Stimulated activated CD4-positive, alpha-beta T cell treated with anti-CD3 and anti-CD28 coated beads, Interleukin-1b, Interleukin-23, amount 100 ng/mL, for 1 hour (primary cell): ENCODE measurements at places on chromosomes 7 and 10.

DNA sequence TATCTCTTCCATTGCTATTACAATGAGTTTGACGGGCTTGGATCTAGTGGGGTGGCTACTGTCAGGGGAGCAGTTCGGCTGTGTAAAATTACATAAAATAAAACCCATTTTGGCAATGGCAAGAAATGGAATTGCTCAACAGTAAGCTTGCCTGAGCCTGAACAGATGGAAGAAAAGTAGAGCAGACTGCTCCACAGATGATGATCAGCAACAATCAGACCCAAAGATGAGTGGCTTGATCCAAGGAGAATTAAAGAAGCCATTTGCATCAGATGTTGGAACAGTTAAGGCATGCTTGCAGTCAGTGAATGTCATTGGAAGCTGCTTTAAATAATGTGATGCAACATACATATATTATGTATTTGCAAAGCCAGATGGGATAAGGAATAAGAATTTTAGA, 256.6 kb upstream of the SMIM30 start:
- DNase-seq = no peak

DNA sequence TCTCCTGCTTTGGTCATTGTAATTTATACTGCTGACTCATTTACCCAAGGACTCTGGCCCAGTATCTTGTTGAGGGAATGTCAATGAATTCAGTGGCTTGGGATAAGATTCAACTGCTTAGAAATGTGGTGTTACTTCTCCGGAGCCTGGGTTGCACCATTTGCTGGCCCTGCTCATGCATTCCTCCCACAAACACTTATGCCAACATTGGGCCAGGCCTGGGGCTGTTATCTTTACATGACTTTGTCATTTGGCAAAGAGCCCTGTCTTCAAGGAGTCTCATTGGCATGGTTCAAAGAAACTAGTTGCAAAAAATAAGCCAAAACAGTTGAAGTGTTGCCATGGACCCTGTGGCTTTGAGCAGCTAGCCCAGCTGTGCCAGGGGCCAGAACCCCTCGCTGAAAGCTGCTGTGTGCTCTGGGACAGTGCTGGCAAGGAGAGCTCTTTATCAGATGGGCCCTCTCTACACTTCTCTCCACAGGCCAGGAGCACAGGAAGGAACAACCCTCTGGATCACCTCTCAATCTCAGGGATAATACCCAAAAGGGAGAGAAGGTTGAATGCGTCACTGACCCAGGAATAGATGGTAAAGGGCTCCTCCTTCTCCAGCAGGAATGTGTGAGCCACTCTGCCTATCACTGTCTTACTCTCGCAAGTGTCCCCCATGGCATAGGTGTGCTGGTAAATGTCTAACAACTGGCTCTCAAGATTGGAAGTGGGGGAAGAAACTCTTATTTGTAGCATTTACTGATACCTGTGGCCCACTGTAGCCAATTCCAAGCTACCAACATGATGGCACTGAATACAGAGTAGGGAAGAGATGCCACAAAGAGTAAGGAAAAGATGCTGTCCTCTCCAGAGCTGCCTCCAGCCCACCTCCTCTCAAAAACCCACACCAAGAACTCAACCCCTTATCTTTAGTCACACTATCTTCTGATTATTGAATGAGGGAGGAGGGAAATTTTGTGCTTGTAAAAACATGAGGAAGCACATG, 23.5 kb upstream of the PDE1C start:
- DNase-seq = no peak

DNA sequence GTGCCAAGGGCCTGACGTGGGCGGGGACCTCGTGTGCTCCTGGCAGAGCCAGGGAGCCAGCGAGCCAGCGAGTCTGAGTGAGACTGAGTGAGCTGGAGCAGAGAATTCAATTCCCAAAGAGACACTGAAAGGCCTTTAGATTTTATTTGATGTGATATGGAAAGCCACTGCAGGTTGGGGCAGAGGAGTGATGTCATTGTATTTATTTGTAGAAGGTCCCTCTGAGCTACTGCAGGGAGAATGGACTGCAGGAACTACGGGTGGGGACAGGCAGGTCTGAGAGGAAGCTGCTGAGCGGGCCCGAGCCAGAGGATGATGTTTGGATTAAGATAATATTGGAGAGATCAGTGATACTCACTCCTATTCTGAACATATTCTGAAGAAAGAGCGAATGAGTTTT, 445.8 kb upstream of the ANKRD30A start:
- no peak for DNase-seq

DNA sequence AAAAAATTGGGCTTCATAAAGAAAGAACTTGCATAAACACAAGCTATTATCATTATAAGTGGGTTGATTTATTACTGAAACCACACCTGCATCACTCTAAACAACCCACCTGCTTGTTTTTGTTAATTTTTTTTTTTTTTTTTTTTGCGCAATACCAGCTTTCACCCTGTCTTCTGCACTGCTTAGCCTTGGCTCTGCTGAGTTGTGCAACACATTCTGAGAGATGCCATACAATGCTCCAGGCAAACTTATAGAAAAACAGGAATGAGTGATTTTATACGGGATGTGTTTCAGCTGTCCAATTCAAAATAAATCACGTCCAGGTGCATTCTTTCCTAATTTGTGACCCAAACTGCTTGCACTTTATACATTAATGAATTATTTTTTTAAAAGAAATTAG, 923.6 kb downstream of the GATA3 start:
- no peak for DNase-seq

GRCh38 chr10:51073453-51074237, 642 bp upstream of the PRKG1 start:
- DNase-seq = no peak

GRCh38 chr7:42085531-42085930, 151.5 kb downstream of the GLI3 start:
- no peak for DNase-seq

GRCh38 chr7:155344270-155344617, 46.6 kb downstream of the INSIG1 start:
- DNase-seq = no peak

DNA sequence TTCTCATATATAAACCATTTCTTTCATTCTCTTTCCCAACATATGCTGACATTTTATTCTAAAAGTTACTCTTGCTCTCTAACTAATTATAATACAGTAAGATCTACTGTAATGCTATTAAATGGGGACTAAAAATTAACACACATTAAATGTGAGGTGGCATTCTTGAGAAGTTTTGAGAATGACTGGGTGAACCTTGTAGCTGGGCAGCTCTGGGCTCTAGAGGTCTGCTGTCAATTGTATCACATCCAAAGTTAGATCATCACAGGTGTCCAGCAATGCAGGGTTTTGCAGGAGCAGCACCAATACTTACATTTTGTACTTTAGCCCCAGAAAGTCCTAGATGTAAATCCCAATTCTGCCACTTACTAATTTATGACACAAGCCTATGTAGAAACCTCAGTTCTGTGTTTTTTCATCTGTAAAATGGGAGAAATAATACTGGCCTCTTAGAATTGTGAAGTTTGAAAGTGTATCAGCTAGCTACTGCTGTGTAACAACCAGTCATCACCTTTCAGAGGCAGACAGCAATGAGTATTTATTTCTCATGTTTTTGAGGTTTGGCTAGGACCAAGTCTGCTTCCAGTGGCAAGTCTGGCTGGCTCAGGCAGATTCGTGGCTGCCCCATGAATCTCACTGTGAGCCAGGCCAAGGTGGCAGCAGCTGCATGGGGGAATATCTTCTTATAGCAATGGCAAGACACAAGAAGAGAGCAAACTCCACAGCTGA, 79.6 kb upstream of the EMX2 start:
- DNase-seq = no peak

GRCh38 chr10:87600581-87600980, 59.1 kb upstream of the PAPSS2 start:
- no peak for DNase-seq

DNA sequence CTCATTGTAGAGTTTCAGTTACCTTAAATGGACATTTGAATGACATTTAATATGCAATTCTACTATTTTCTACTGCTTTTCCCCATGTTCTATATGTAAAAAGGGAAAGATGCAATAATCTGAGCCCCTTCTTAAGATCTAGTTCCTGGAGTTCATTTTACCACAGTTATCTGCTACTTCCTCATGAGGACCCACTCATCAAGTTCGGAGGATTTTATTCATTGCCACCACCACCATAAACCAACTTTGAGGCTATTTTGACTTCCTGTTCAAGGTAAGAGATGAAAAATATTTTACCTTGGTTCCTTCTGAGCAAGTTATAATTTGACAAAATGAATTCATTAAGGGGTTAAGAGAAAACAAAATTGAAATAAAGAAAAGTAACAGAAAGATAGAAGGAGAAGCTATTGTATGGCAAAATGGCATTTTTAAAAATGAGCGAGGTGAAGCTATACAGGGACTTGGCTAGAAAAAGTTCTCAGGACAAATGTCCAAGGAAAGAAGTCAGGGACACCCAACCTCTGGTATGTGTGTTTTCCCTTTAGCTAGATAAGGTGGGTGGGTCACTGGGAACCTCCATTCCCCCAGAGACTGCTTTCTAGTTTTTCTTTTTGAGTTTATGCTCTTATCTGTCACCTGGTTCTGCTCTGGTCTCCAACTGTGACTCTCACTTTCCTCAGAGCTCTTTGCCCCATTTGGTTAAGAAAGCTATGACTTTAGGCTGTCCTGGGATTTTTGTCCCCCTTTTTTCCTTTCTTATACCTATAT, 14.9 kb upstream of the FAM3C start:
- no peak for DNase-seq

- no peak for DNase-seq
Measured at GRCh38 chr7:73682745-73683055, 553 bp downstream of the DNAJC30 start.

GRCh38 chr7:20408467-20408826, 77.7 kb downstream of the ITGB8 start:
- DNase-seq = no peak

DNA sequence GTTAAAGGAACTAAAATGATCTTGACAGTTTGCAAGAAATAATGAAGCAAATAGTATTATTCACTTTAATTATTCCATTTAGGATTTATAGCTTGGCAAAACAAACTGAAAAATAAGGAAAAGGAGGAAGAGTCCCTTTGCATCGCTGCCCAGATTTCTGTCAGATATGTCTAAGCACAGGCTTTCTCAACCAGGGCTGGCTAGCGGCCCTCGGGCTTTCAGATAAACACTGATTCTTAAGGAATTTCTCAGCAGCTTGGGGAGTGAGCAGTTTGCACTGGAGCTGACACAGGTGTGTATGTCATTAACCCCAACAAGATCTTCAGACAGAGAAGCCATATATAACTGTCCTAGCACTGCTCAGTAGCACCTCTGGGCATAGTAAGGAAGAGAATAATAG, 47.9 kb upstream of the SEMA3D start:
- no peak for DNase-seq

DNA sequence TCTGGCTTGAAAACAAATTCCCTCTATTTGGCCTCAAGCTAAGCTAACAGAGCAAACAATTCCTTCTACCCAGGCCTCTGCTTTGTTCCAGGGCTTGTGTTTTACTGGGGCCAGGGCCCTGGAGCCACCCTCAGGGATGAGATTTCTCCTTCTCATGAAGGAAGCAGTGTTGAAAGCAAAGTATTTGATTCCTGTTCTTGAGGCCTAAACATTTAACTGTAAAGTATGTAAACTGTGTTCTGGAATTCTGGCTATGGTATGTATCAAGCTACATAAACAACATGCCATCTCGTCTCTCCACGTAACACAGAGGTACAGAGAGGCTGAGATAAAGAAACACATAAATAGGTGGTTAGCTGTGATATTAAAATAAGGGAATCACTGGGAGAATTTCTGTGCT, 81.8 kb downstream of the HERPUD2 start:
- DNase-seq = no peak

GRCh38 chr7:53095731-53096501, 60.5 kb downstream of the POM121L12 start:
- no peak for DNase-seq

DNA sequence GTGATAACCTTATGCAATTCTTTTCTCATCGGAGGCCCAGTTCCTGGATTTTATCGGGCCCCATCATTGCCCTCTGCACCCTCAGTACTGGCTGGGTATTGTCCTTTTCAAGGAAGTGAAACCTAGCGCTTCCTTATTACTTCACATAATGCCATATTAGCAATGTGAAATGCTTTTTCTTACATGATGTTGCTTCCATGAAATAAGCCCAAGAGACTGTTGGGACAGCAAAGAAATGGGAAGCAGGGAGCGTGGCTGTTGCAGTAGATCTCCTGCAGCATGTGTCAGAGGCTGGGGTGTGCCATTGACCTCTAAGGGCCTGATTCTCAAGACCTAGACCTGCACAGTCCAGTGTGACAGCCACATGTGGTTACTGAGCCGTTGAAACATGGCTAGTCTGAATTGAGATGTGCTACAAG, 8.1 kb downstream of the CHN2 start:
- no peak for DNase-seq

GRCh38 chr7:135366843-135367508, 133.3 kb downstream of the STRA8 start:
- no peak for DNase-seq

DNA sequence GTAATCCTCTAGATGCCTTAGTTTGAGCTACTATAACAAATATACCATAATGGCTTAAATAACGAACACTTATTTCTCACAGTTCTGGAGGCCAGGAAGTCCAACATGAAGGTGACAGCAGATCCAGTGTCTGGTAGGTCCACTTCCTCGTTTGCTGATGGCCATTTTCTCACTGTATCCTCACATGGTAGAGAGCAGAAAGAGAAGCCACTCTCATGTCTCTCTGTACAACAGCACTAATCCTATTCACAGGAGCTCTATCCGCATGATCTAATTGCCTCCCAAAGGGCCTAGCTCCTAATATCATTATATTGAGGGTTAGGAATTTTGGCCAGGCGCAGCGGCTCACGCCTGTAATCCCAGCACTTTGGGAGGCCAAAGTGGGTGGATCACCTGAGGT, 10.2 kb downstream of the HIBADH start:
- DNase-seq = no peak

DNA sequence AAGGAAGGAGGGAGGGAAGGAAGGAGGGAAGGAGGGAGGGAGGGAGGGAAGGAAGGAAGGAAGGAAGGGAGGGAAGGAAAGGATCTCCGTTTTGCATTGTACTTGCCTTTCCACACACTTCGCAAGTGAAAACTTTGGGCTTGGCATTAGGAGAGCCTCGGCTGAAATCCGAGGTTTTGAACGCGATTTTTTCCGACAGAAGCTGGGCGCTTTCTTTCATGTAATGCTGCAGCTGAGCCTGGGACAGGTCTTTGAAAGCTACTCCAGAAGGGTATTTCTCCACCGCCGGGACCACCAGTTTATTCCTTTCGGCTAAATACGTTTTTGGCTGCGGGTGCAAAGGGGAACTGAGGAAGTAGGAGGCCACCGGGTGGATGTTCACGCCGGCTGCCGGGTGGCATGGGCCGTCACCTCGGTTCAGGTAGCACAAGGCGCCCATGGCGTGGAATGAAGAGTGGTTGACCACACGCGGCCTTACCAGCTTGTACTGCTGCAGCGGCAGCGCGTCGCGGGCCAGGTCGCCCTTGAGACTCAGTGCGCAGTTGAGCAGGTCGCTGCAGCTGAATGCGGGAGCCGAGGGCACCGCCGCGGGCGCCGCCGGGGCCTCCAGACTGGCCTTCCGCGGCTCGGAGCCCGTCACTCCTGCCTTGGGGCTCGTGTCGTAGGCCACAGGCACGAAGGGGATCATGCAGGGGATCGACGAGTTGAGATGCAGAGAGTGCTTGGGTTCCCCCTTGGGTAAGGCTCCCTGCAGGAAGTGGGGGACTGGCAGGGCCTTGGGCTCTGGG, 825 bp downstream of the FEZF1 start:
- no peak for DNase-seq

- DNase-seq = no peak
Measured at GRCh38 chr10:43202224-43202656, 64.0 kb downstream of the CSGALNACT2 start.
